Amniotic stem cell (primary cell): ENCODE measurements at places on chromosomes 1 and 21.

GRCh38 chr1:2934156-2934540 lies 87.1 kb upstream of the ACTRT2 start:
- no peak for DNase-seq

DNA sequence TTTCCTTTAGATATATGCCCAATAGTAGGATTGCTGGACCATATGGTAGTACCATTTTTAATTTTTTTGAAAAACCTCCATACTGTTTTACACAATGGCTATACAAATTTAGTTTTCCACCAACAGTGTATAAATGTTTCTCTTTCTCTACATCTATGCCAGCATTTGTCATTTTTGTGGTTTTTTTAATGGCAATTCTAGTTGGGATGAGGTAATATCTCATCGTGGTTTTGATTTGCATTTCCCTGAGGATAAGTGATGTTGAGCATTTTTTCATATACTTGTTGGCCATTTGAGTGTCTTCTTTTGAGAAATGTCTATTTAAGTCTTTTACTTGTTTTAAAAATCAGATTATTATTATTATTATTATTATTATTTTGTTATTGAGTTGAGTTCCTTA lies 35.5 kb downstream of the PLA2G4A start:
- no peak for DNase-seq

- no peak for DNase-seq
These were observed 69.5 kb downstream of the SERINC2 start for GRCh38 chr1:31482482-31483011.

- DNase-seq: peak; percentile 38
These were observed 9.9 kb downstream of the SEC16B start for GRCh38 chr1:177959811-177960515.

DNA sequence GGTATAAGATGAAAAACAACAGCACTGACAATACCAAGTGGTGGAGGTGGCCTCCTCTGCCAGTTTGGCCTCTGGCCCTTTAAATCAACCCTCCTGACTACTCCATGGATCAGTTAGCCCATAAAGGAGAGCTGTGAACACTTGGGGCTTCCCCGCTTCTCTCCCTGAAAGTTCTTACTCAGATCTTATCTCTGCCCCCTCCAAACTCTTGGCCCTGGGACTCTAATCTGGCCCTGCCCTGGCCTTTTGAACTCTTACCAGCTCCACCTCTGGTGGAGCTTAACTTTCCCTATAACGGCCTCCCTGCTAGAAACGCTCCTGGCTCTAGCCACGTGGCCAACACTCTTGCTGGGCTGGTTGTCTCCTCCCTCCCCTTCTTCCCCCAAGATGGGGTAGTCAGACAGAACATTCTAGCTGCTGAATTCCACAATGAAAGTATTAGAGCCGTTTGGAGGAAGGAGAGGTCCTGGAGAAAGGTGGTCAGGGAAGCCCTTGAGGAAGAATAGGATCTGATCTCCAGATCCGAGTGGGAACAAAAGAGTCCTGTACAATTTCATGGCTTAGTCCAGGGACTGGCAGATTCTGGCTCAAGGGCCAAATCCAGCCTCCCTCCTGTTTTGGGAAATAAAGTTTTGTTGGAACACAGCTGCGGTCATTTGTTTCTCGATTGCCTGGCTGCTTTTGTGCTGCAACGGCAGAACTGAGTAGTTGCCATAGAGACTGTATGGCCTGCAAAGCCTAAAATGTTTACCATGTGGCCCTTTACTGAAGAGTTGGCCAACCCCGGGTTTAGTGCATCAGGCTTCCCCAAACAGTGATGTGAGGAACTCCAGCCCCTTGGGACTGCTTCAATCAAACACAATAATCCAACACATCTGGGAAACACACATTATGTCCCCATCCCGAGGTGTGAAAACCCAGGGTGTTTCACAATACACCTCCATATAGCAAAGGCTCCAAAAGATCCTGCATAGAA lies 9.5 kb upstream of the PIGR start:
- no peak for DNase-seq

- DNase-seq: peak; percentile 6
These were observed 29.1 kb upstream of the IGSF5 start for GRCh38 chr21:39715804-39716397.

- peak; percentile 61 for DNase-seq
These were observed 90.1 kb upstream of the BCL10 start for GRCh38 chr1:85366391-85367170.

- no peak for DNase-seq
These were observed 279.5 kb downstream of the FOXD2 start for GRCh38 chr1:47717341-47717740.

DNA sequence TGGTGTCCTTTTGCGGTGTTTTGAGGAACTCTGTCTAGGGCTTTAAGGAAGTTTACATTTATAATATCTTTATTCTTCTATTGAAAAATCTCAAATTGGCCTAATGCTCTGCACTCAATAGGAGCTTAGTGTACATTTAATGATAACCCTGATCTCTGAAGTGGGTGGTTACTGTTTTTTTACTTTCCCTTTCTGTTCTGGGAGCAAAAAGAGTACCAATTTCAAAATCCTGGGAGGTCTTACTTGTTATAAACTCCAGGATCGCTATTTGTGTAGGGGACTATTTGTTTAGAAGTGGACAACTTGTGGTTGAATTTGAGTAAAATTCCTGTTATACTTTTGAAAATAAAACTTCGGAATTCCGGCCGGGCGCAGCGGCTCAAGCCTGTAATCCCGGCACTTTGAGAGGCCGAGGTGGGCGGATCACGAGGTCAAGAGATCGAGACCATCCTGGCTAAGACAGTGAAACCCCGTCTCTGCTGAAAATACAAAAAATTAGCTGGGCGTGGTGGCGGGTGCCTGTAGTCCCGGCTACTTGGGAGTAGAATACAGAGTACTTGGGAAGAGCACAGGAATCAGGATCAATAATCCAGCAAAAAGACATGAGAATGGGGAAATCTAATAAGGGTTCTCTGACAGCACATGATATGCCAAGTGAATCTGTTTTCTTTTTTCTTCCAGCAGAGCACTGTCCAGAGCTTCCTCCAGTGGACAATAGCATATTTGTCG lies 1.1 kb downstream of the C4BPB start:
- DNase-seq: no peak

- peak; percentile 87 for DNase-seq
These were observed 50.5 kb upstream of the PPP2R5A start for GRCh38 chr1:212234431-212235395.

DNA sequence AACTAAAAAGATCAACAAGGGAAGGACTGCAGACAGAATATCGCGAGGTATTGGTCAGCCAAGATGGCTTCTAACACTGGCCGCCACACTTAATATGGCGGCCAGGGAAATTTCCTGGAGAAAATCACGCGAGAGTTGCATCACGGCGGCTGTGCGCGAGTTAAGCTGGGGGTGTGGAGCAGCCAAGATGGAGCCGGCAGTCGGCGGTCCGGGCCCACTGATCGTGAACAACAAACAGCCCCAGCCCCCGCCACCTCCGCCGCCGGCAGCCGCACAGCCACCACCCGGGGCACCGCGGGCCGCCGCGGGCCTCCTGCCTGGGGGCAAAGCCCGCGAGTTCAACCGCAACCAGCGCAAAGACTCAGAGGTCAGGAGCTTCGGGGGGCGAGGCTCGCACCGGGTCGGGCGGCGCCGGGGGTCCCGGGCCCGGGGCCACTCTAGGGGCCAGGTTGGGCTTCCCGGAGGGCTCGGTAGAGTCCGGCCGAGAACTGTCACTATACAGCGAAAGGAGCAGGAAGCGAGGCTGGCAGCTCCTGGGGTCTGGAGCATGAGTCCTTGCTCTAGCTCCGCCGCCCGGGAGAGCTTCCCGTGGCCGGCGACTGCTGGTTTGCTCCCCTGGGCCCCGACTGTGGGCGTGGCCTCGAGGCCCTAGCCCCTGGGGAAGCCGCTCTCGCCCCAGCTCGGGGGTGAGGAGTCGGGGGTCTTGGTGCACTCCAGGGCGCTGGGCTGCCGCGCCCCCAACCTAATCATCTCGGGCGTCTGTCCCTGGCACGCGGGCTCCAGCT lies at the start of gene STRIP1:
TSS of gene STRIP1 (plus strand) at position 174 of the 785 bp plus-strand sequence. CDS start at position 188, 14 bp downstream.
- DNase-seq: peak; percentile 82

DNA sequence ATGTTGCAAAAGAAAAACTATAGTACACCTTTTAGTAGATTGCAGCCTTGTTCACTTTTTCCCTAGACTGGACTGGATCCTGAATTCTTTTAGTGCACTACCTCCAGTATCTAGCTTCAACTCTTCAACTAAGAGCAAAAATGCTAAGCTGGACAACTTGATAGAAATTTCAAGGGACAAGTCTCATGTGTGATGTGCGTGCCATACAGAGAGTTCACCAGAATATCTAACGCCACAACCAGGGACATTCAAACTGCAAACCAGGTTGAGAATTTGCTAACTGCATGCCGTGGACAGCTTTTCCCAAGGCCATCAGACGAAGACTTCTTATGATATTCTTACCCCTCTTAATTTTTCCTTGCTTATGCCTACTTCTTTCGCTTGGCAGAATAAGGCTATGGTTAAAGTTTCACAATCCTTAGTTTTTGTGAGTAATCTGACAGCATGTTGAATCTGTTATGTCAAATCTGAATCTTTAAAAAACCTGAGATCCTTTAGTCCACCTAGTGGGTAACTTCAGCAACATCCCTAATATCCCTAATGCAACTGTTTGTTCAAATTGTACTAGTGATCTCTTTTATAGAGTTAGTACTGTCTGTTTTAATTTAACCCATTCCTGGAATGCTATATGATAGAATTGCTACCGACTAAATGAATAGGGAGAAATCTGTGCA lies 66.4 kb downstream of the DDAH1 start:
- DNase-seq: peak; percentile 4

GRCh38 chr1:85282424-85282823 lies 6.0 kb upstream of the BCL10 start:
- no peak for DNase-seq

GRCh38 chr1:39852214-39852791 lies 31.0 kb downstream of the TRIT1 start:
- DNase-seq: no peak

GRCh38 chr1:206709772-206710459 lies 25.2 kb downstream of the MAPKAPK2 start:
- no peak for DNase-seq

- DNase-seq: no peak
These were observed 44.4 kb downstream of the VAV3 start for GRCh38 chr1:107920561-107920960.
